Germinal center (tissue), 1 donor: ENCODE measurements at places on chromosomes 4 and X.

DNA sequence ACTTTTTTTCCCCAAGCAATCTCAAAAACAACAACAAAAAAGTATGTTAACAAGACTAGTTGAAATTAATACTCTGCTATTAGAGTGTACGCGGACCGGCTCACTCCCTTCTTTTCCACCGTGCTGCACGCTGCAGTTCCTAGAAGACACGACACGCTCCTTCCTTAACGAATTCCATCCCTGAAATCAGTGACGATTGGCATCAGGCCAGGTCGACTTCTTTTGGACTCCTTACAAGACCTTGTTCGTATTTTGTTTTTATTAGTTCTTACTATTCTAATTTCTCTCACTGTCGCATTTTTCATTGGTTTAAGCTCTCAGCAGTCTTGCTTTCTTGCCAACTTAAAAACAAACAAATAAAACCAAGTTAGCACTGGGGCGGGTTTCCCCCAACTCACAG is 175.8 kb upstream of the PITX2 start:
- no peak for DNase-seq

DNA sequence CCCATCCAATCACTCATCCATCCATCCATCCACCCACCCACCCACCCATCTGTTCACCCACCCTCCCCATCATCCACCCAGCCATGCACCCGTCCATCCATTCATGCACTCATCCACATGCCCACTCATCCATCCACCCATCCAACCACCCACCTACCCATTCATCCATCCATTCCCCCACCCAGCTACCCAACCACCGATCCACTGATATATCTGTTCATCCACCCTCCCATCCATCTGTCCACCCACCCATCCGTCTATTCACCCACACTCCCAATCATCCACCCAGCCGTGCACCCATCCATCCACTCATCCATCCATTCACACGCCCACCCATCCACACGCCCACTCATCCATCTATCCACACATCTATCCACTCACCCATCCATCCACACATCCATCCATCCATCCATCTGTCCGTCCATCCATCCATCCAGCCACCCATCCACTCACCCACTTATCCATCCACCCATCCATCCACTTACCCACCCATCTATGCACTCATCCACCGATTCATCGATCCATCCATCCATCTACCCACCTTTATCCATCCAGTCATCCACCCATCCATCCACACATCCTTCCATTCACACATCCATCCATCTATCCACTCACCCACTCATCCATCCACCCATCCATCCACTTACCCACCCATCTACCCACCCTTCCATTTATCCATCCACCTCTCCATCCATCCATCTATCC is 28.4 kb downstream of the ASMTL start:
- DNase-seq = no peak

GRCh38 chr4:61671599-61671998 is 471.5 kb downstream of the ADGRL3 start:
- no peak for DNase-seq

DNA sequence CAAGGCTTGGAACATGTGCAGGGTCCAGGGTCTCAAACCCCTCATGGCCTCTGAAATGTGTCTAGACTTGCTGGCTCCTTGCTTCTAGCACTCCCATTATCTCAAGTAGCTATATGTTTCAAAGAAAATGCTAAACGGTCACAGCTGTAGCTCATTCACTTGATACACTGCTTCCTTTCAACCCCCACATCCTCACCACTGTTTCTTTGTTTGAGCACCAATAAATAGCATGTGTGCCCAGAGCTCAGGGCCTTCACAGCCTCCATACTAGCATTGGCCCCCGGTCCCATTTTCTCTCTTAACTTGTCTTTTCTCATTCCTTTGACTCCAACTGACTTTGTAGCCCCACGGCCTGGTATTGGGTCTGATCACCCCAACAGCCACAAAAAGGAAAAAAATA is 801.8 kb downstream of the STIM2 start:
- no peak for DNase-seq

GRCh38 chrX:45830343-45830742 is 629.7 kb upstream of the DIPK2B start:
- DNase-seq = no peak

GRCh38 chr4:6538575-6538974 is 36.4 kb upstream of the MAN2B2 start:
- DNase-seq = no peak

DNA sequence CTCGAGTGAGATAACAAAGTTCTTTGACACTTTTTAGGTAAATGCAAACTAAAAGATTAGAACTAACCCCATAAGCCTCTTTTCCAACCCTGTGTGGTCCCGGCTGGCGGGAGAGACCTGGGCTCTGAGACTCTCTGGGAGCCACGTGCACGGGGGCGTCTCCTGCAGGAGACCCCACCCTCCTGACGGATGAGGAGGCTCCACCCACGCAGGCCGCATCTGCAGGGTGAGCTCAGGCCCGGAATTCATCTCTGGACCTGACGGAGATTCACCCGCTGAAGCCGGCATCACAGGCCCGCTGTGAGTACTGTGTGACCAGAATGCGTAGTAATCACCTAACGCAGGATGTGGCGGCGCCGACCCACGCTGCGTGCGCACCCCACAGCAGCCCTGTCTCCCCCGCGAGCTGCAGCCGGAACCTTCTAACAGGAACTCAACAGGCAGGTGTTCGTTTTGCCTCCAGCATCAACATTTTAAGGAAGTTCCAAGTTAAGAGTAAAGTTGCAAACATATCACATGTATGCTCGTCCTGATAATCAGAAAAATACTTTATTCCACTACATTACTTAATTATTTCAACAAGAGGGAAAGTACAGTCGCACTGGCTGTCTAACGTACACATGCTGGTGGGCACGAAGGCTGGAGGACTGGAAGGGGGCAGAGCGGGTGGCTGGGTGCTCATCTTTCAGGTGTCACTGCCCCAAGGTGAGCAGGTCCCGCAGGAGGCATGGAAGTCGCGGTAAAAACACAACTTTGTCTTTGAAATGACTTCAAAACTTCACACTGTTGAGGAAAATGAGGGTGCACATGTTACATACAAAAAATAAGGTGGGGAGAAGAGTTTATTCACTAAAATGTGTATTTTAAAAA is 44.5 kb downstream of the FGFRL1 start:
- peak; percentile 88 for DNase-seq

DNA sequence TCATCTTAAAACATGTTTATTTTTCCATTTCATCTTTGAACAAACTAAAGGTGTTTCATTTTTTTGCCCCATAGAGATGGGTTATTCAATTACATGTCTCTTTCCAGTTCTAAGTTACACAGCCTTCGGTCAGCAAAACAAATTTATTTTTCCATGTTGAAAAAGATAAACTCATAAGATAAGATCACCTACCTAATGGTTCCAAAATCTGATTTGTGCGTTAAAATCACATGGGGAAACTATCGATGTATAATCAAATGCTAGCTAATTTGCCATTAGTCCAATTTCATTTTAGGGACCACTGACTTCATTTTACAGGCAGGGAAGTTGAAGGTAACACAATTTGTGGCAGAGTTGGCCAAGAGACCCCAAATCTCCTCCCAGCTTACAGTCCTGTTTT is 67.2 kb upstream of the ACSL1 start:
- no peak for DNase-seq

GRCh38 chrX:12076046-12076445 is 62.2 kb upstream of the FRMPD4 start:
- DNase-seq = no peak

DNA sequence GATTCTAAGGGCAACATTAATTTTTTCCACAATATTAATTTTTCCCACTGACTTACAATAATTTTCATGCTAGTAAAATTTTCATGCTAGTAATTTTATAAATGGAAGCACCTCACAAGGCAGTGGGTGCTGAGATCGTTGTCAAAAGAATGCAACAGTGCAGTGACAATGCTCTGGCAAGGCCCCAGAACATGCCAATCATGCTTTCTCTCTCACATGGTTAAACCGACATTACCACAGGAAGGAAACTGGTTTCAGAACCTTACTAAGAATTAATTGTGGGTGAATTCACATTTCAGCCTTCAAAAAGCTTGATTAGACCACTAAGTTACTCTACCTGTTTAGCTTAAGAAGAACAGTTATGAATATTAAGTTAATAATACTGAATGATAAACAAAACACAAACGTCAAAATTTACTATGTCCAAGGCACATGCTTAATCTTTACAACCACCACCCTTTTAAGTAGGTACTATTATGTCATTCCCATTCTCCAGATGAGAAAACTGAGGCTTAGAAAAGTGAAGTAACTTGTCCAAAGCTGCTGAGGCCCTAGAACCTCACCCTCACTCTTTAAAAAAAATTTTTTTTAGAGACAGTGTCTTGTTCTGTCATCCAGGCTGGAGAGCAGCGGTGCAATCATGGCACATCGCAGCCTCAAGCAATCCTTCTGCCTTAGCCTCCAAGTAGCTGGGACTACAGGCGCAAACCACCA is 10.0 kb upstream of the OPHN1 start:
- no peak for DNase-seq

DNA sequence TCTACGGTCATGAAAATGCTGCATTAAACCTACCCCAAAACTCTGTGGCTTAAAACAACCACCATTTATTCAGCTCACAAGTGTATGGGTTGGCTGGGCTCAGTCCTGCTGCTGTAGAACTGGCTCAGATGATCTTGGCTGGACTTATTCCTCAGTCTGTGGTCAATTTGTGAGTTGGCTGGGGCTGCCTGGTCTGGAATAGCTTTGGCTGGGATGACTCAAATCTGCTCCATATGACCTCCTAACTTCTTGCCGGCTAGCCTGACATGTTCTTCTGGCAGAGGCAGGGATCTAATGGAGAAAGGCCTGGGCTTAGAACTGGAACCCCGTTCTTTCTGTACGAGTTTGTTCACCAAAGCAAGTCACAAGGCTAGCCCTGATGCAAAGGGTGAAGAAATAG is 71.7 kb downstream of the CFAP299 start:
- no peak for DNase-seq

GRCh38 chr4:56976837-56977320 is 527 bp downstream of the NOA1 start:
- peak; percentile 57 for DNase-seq

DNA sequence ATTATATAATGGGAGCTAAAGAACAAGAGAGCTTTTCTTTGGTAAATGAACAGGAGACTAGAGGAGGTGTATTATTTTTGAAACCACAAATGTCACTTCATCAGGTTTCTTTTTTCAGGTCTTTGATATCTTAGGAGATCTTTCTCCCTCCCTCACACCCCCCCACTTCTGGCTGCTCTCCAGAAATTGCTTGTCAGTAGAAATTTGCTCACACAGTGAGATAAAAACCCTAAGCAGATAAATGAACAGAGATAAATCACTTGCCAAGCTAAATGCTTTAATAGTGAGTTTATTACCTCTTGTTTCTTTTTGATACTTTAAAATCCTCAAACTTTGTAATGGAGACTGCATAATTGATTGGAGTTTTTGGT is 421.2 kb upstream of the TENM3 start:
- no peak for DNase-seq

GRCh38 chrX:12563121-12563520 is 228.1 kb upstream of the PRPS2 start:
- DNase-seq = no peak

GRCh38 chr4:169307576-169307975 is 36.8 kb upstream of the SH3RF1 start:
- DNase-seq = no peak

DNA sequence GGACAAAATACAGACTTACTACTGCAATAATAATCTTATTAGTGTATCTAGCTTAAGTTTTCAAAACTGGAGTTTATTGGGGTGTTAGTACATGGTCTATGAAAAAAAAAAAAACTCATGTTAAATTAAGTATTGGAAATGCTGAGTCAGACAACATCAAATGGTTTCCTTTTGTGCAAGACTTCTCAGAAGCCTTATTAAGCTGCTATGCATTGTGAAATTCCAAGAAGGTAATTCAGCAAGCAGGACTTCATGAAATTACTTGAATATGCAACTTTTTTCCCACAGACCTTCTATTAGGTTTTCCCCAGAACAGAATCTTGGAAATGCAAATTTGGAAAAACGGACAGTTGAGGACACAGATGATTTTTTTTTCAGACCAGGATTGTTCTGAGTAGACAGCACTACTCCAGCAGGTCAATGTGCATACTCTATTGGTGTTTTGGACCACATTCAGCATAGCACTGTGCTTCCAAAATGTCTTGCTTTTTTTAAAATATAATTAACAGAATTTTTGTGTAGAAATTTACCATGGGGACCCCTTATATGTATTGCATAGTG is 568.8 kb upstream of the TENM3 start:
- no peak for DNase-seq

- DNase-seq = no peak
These were observed 66.3 kb downstream of the PTPN13 start for GRCh38 chr4:86660401-86660800.

DNA sequence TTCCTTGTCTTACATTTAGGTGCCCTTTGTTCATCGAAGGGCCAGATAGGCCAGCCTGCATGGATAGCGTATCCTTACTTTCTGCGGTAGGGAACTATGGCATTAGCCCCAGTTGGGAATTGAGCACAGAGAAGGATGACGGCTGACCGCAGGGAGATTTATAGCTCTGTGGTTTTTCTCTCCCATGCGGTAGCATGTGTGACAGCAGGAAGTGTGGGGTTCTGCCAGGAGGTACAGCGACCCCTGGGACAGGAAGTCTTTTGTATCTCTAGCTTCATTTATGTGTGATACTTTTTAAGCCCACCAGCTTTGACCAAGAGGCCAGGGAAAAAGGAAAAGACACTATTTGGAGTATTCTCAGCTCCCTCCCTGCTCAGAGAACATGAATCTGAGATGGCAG is 33.1 kb downstream of the GAB3 start:
- no peak for DNase-seq

DNA sequence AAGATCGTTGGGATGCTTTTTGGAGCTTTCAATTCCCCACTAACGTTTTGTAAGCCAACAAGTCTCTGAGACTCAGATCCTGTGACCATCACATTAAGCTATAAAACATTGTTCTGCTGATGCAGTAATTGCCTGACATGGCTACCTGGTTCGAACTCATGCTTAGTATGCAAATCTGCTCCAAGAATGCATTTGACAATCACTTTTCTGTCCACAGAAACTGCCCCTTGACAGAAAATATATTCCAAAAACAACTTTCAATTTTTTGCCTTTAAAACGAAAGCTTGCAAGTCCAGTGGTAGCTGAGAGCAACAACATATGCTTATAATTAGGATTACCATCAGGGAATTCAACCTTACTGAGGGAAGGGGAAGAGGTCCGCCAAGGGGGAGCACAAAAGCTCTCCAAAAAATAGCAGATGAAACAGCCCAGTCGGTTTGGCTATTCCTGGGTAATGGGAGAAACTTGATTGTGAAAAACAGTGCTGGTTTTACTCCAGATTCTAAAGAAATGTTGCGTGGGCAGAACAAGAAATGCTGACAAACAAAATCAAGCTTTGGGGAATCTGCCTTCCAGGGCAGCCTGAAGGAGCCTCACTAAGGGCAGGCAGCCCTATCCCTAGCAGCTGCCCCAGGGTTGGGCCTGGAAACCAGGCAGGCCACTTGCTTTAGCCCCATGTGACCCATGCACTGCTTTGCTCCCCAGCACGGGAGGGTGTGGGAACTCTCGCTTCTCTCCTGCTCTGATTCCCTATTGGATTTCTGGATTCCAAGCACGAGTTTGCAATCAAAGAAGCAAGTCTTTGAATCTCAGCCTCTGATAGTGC is 160.7 kb upstream of the LDB2 start:
- no peak for DNase-seq
